Keratinocyte (primary cell): ENCODE measurements at places on chromosomes 12 and 14. TPM values are rescaled to one million over a fixed set of nuclear protein-coding genes. Genes with fewer than 3 reads are reported as not detected.

The IFT43 gene
- 36.1 to 48.4 TPM (median 41.6 TPM) in 3 replicates for polyA plus RNA-seq

The ADAM20 gene
- 0.08 to 0.09 TPM in 2 of 3 replicates, not detected in the other for polyA plus RNA-seq

DNA sequence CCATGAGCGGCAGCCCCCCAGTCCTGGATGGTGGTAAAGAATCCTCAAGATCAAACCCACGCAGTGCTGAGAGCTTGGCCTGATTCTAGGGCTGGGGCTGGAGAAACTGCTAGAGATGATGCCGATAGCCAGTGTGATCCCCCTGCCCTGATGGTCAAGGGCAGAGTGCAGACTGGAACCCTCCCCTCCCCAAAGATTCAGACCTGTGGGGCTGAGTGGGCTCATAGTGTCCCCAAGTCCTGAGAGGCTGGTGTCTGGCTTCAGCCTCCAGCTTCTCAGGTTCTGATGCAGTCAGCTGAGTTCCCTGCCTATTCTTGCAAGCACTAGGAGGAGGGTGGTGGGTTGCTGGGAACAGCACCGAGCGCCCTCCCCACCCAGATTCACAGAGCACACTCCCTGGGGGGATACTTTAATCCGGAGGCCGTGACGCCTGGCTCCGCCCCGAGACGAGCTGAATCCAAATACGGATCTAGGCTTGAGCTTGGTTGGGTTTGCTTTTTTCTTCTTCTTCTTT is 11.9 kb downstream of the RHOF start:
- H3K27me3 ChIP-seq = no peaks in the 10 kb centered on the region
- no peaks in the 10 kb centered on the region for H3K36me3 ChIP-seq
- H3K27ac ChIP-seq = peak overlapping the region; percentile 13
- H3K4me3 ChIP-seq = no peak overlapping the region
- no peak for DNase-seq

DNA sequence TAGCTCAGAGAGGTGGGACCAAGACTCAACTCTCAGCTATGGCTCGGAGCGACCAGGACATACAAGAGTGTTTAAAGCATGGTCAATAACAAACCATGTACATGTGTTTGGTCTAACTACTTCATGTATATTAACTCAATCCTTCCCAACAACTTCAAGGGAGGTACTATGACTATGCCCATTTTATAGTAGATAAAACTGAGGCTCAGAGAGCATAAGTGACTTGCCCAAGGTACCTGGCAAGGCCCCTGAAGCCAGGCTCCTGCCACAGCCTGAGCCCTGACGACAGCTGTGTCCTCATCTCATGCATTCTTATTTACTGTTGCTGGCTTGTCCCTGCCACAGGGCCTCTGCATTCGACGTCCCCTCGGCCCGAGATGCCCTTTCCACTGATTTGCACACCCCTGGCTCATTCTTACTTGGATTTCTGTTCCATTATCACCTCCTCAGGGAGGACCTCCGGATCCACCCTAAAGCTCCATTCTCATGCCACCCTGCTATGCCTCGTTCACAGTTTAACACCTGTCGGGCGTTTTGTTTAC is 2.6 kb downstream of the TESC start:
- peaks cover 54% of the 10 kb centered on the region for H3K27me3 ChIP-seq
- H3K4me3 ChIP-seq = no peak overlapping the region
- H3K4me1 ChIP-seq = no peaks in the 10 kb centered on the region
- no peak for DNase-seq
- H3K27ac ChIP-seq = no peak overlapping the region

- no peaks in the 10 kb centered on the region for H3K27me3 ChIP-seq
- peak; percentile 42 for DNase-seq
- H3K4me1 ChIP-seq = peaks cover 40% of the 10 kb centered on the region
Measured at GRCh38 chr14:54211551-54212308, 185.1 kb upstream of the CDKN3 start.

DNA sequence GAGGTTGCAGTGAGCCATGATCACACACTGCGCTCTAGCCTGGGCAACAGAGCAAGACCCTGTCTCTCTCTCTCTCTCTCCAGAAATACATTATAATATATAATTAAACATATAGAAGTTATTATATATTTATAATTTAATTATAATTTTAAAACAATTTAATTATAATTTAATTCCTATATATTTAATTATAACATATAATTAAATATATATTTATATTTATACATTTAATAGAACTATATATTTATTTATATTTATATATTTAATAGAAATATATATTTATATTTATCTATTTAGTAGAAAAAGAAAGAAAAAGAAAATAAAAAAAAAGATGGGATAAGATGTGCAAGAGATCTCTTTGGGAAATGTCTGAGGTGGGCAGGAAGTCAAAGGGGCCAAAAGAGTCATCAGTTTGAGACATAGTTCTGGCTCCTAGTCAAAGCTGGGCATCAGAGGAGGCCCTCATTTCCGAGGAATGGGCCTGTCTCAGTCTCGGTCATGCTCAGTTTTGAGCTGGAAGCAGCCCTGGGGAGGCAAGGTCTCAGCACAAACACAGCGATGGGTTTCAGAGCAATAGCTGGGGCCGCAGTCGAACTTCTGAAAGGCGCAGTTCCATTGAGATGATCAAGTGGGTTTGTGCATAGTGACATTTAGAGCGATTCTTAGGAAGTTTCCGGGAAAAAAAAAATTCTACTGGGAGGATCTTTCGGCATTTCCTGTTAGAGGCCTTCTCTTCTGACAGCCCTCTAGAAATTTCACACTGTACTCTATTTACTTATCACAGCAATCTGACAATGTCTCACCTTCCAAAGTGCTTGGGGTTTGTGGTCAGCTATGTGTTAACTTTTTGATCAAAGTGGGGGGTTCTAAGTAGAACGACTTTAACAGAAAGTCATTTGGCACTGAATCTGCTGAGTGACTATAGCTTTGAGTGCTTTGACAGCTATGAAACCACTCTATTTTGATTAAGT is 58.7 kb upstream of the GZMB start:
- H3K36me3 ChIP-seq = no peaks in the 10 kb centered on the region
- no peaks in the 10 kb centered on the region for H3K4me1 ChIP-seq
- H3K27me3 ChIP-seq = no peaks in the 10 kb centered on the region
- no peak for DNase-seq

DNA sequence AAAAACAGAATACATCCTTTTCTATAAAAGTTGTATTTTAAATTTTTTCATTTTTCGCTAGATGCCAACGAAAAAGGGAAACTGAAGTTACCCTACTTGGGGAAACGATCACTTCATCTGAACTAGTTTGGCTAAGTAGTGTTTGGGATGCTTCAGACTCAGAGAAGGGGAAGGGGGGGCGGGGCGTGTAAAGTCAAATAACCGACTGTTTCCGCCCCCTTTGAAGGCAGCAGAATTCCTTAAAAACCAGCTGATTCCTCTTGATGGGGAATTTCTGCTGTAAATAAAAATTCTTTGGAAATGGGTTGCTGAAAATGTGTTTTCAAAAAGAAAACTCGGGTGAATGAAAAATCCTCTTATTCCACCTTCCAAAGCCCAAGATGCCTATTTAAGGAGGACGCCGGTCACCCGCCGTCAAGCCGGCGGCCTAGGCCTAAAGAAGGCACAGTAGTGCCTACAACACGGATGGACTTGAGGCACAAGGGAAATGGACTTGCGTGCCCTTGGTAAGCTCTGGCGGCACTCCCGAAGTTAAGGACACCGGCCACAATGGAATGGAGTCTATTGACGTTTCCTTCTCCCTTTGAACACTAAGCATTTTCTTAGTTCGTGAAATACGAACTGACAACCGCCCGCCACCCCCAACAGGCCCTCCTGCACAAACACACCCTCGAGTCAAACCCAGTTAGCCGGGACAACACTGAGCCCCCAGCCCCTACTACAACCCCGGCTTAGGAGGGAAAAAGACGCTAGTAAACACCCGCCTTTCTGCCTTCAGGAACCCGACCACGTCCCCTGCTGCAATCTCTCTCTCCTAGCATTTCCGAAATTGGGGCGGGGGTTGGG is 1.9 kb downstream of the ATXN2 start:
- DNase-seq = no peak
- no peaks in the 10 kb centered on the region for H3K36me3 ChIP-seq
- H3K4me1 ChIP-seq = peaks cover 26% of the 10 kb centered on the region

DNA sequence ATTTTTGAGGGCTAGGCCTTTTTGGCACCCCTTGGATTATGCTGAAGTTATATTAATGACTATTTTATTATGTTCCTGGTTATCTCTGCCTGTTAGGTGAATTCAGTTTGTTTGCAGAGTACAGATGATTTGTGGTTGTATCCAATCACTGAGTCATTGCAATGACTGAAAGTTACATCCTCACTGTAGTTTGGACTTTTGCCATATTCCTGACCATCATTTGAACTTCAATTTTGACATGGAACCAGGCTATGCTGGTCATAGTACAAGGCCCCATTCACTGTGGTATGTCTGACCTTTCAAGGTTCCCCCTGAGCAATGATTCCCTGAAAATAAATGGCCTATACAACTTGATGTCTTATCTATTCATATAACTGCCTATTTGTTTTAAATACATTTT is 621.0 kb downstream of the CCER1 start:
- H3K4me1 ChIP-seq = no peaks in the 10 kb centered on the region
- no peak overlapping the region for H3K27ac ChIP-seq
- no peak overlapping the region for H3K4me3 ChIP-seq
- H3K36me3 ChIP-seq = no peaks in the 10 kb centered on the region
- no peak for DNase-seq
- H3K27me3 ChIP-seq = no peaks in the 10 kb centered on the region

- H3K27ac ChIP-seq = no peak overlapping the region
- no peaks in the 10 kb centered on the region for H3K4me1 ChIP-seq
- no peaks in the 10 kb centered on the region for H3K27me3 ChIP-seq
- no peaks in the 10 kb centered on the region for H3K36me3 ChIP-seq
Measured at GRCh38 chr14:102408724-102409123, 46.0 kb downstream of the TECPR2 start.

DNA sequence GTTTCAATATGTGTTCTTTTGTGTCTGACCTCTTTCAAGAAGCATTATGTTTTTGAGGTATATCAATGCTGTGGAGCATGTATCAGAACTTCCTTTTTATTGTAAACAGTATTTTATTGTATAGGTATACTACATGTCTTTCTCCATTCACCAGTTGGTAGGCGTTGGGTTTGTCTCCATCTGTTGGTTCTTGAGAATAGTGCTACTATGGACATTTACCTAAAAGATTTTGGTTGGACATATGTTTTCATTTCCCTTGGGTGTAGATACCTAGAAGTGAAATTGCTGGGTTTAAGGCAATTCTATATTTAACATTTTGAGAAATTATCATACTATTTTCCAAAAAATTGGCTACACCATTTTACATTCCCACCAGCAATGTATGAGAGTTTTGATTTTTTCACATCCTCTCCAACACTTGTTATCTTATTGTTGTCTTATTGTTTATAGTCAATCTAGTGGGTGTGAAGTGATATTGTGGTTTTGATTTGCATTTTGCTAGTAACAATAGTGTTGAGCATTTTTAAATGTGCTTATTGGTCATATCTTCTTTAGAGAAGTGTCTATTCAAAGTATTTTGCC is 409.2 kb downstream of the IPO8 start:
- H3K27me3 ChIP-seq = peaks cover 3% of the 10 kb centered on the region
- no peaks in the 10 kb centered on the region for H3K4me1 ChIP-seq
- no peak for DNase-seq
- H3K27ac ChIP-seq = no peak overlapping the region
- H3K4me3 ChIP-seq = no peak overlapping the region
- H3K36me3 ChIP-seq = no peaks in the 10 kb centered on the region

The FOXN4 gene
- polyA plus RNA-seq = not detected in 3 replicates

The CYP27B1 gene
- 19.0 to 40.5 TPM (median 33.6 TPM) in 3 replicates for polyA plus RNA-seq

DNA sequence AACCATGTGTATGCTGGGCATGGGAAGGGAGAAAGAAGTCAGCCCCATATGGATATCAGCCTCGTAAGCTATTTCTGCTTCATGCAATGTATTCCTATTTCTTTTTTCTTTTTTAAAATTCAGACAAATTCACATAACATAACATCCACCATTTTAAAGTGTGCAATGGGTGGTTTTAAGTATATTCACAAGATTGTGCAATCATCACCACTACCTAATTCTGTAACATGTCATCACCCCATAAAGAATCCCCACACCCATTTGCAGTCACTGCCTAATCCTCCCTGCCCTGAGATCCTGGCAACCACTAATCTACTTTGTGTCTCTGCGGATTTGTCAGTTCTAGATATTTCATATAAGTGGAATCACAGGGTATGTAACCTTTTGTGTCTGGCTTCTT is 9.5 kb downstream of the POMT2 start:
- H3K4me1 ChIP-seq = peaks cover 34% of the 10 kb centered on the region
- no peak overlapping the region for H3K27ac ChIP-seq
- DNase-seq = no peak
- no peaks in the 10 kb centered on the region for H3K27me3 ChIP-seq
- no peak overlapping the region for H3K4me3 ChIP-seq
- no peaks in the 10 kb centered on the region for H3K36me3 ChIP-seq

DNA sequence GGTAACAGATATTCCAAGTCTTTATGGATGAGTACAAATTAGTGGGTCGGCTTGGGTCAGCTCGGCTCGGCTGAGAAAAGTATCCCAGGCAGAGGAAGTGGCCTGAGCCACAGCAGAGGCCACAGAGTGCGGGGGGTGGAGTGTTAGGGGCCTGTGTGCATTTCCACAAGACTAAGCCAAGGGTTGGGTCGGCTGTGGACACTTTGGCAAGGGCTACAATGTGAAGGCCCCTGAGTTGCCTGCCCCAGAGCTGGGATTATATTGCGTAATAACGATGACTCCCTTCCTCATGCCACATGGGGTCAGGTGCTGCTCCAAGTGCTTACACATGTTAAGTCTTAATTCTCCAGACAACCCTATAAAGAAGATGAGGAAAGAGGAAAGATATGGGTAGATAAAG is 11.4 kb downstream of the EVL start:
- no peak for DNase-seq
- H3K4me1 ChIP-seq = peaks cover 11% of the 10 kb centered on the region
- no peaks in the 10 kb centered on the region for H3K36me3 ChIP-seq

DNA sequence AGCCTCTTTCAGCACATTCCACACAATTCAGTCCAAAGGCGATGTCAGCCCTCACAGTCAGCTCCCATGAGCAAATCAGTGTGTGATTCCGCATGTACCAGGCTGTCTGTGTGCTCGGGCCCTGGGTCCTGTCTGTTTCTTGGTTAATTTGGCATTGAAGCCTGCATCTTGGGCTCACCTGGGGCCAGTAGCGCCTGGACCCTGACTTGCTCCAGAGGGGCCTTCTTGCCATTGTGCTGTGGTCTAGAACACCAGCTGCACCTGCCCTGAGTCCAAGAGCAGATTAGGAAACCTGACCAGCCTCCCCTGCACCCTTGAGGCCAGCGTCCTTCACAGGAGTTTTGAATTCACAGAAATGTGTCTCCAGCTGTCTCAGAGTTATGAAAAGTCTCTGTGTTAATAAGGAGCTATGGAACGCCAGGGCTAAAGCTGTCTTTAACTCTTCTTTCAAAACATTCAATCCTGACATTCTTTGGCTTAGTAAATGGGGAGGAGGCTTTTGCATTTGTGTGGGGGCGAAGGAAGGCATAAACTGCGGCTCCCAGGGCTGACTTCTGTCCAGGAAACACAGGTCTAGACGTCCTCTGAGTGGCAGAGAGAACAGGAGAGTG is 102.2 kb downstream of the ARF6 start:
- DNase-seq = no peak
- no peak overlapping the region for H3K4me3 ChIP-seq
- H3K27ac ChIP-seq = no peak overlapping the region
- no peaks in the 10 kb centered on the region for H3K27me3 ChIP-seq

- no peak overlapping the region for H3K4me3 ChIP-seq
- H3K27me3 ChIP-seq = no peaks in the 10 kb centered on the region
- H3K27ac ChIP-seq = no peak overlapping the region
- H3K4me1 ChIP-seq = peaks cover 16% of the 10 kb centered on the region
- H3K36me3 ChIP-seq = no peaks in the 10 kb centered on the region
Measured at GRCh38 chr12:105967038-105967776, 171.5 kb downstream of the NUAK1 start.

- no peaks in the 10 kb centered on the region for H3K36me3 ChIP-seq
- H3K4me3 ChIP-seq = no peak overlapping the region
- no peaks in the 10 kb centered on the region for H3K27me3 ChIP-seq
- H3K4me1 ChIP-seq = no peaks in the 10 kb centered on the region
Measured at GRCh38 chr14:20757965-20758364, 10.2 kb upstream of the EDDM3B start.
